GM12892 (cell line): ENCODE measurements at places on chromosomes 4 and X.
A peak's percentile ranks its signal among the peaks of the same experiment; 100 is the strongest.

DNA sequence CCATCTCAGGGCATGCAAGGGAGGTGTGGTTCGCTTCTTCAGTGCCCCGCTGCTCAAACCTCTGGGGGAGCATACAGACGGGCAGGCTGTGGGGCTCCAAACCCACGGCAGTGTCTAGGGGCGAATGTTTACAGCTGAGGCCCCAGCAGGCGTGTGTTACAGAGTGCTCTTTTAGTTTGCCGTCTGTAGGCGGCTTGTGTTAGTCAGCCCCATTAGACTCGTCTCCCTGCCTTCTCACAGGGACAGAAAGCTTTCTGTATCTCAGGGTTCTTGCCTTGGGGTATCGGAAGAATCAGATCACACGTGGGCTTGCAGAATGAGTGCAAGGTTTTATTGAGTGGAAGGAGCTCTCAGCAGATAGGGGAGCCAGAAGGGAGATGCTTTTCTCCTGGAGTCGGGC, 10.6 kb downstream of the RS1 start:
- DNase-seq: no peak

DNA sequence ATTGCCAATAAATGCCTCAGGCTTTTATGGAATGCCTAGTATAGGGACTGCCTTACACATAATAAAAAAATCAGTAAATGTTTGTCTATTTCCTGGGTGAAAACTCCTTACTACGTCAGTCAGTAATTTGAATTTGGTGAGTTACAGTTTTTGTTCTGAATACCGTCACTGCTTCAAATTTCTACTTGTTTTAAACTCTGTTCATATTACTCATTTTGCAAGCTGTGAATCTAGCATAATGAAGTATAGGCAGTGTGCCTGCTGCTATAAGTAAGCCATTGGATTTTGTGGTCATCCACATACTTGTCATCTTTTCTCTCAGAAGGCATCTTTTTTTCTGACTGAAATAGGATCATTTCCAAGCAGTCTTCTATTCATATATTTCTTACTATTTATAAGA, 43.1 kb downstream of the SYNPO2 start:
- DNase-seq: no peak

- DNase-seq: no peak
Observed at GRCh38 chr4:52366191-52366590, 292.9 kb downstream of the USP46 start.

- DNase-seq: no peak
Observed at GRCh38 chr4:24262084-24262483, 322.3 kb downstream of the DHX15 start.

GRCh38 chrX:68698942-68699341, 51.5 kb downstream of the STARD8 start:
- no peak for DNase-seq

DNA sequence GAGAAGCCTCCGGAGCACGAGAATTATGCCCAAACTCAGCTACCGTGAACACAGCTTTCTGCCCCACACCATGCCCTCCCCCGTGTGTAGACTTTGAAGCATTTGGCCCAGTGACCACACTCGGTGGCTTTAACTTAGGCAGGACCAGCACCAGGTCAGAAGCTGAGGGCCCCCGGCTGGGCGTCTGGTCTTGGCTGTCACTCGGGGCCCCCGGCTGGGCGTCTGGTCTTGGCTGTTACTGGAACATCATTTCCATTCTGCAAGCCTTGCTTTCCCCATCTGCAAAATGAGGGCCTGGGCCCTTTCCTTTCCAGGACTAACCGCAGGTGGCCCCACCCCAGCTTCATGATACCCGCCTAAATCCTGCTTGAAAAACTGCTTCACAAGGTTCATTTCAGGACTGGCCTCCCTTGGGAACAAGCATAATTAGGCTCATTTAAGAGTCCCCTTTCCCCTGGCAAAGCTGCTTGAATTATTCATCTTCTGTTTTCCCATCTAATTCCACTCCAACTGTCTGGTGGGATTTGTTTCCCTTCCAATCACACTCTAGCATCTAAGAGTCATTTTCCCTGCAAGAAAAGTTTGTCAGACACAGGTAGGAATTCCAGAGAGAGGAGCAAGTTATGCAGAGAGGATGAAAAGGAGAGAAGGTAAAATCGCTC, 82.5 kb downstream of the WFS1 start:
- no peak for DNase-seq

GRCh38 chrX:138128027-138128671, 562.2 kb downstream of the ZIC3 start:
- peak; percentile 1 for DNase-seq

- DNase-seq: no peak
Observed at GRCh38 chrX:45758319-45758718, 557.6 kb upstream of the DIPK2B start.

- DNase-seq: peak; percentile 41
Observed at GRCh38 chr4:182938205-182938645, 21.0 kb upstream of the DCTD start.

DNA sequence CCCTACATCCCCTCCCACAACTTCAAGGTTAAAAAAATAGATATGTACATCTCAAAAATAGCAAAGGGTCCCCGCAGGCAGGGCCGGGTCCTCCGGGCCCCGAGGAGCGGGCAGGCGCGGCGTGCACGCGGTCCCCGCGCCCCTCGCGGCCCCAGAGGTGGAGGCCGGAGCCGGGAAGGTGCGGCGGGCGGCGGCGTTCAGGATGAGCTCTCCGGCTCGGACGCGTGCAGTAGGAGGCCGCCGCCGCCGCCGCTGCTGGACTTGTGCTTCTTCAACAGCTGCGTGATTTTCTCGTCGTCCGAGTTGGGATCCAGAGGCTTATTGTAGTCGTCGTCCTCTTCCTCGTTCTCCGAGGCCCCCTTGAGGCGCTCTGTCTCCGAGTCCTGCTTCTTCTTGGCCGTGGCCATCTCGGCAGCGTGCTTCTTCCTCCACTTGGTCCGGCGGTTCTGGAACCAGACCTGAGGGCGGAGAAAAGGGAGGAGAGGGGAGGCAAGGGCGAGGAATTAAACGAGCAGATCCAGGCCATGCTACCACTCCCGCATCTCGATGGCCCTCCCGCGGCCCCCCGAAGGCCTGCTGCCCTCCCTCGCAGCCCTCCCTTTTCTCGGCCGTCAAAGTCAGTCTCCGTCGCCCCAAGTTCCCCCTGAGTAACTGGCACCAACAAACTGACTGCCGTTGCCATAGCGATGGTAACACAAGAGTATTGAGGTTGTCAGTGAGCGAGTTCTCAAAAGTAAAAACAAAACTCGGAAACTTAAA, 5.8 kb downstream of the NKX6-1 start:
- no peak for DNase-seq

DNA sequence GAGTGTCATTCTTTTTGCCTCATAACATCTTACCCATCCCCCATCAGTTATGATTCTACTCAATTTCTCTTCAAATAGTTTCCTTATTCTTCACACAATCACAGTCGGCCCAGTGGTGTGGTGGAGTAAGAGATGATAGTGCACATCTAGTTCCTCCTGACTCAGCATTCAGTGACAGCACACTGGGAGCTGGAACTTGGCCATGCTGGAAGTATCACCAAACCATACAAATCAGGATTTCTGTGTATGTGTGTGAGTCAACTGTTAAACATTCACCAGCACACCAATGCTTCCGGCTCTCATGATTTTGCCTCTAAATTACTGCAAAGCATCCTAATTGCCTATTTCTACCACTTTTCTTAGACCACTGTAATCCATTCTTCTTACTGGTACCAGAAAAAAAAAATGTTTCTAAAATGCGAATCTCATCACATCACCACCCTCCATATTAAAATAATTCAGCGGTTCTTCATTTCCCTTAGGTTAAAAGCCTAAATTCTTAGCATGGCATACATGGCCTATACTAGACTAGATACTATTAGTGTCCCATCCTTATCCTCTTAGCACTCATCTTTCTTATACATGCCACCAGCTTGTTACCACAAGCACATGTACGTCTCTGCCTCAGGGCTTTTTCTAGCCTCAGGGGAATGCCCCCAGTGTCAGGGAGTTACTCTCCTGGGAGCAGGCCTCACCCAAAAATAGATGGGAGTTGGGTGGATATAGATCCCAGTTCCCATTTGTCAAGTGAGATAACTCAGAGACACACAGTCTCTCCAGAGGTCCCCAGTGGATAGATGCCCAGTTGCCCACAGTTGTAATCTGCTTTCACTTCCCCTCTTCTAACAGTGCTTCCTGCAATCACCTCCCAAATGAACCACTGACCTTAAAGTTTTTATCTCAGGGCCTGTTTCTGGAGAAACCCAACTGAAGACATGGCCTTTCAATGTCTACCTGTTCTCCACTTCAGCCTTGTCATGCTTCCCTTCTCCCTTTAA, 49.2 kb upstream of the DDX53 start:
- DNase-seq: no peak

GRCh38 chrX:136626237-136626636, 21.7 kb upstream of the CD40LG start:
- no peak for DNase-seq

DNA sequence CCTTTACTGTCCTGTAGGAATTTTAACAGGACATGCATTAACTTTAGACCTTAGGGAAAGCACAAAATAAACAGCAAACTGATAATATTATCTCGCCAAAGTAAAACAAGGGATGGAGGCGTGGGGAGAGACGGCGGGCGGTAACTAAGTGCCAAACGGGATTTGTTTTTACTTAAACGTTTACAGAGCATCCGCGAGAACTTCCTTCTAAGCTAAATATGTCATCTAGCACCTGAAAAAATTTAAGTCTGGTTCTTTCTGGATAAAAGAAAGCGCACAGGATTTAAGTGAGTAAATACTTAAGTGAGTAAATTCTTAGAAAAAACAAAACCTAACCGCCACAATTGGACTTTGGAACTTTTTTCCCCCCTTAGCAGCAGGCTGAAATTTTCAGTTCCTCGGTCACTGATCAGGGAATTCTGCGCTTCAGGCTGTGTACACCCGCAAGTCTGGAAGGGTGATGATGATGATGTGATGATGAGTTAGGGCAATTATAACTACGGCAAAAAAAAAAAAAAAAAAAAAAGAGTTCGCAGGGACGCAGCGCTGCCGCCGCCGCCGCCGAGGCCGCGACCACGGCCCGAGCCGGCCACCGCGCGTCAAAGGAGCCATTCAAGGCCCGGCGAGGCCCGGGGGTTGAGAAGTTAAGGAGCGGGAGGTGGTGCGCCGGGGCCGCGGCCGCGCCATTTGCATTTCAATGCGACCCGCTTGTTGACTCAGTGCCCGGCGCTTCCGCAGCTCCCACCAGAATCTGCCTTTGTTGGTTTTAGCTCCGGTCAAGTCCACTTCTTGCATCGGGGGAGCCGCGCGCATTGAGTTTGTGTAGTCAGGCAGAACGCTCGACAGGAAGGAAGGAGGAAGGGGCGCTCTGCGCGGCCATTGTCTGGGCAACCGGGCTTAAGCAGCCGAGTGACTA, 108.8 kb downstream of the SPRY1 start:
- DNase-seq: peak; percentile 10

DNA sequence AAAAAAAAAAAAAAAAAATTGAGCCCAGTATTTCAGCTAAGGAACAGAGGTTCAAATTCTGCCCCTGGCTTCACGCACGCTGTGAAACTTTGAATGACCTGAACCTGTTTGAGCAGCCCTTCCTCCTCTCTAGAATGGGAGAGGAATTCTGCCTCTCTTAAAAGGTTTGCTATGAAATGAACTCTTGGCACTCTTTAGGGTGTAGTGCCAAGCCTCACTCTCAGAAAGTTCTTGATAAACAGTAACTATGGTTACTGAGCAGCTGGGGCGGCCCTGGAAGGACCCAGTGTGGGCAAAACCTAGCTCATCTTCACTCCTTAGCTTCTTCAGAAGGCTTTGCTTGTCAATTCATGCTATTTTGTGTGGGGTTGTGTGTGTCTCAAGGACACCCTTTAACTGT, 73.7 kb downstream of the GEMIN8 start:
- no peak for DNase-seq

DNA sequence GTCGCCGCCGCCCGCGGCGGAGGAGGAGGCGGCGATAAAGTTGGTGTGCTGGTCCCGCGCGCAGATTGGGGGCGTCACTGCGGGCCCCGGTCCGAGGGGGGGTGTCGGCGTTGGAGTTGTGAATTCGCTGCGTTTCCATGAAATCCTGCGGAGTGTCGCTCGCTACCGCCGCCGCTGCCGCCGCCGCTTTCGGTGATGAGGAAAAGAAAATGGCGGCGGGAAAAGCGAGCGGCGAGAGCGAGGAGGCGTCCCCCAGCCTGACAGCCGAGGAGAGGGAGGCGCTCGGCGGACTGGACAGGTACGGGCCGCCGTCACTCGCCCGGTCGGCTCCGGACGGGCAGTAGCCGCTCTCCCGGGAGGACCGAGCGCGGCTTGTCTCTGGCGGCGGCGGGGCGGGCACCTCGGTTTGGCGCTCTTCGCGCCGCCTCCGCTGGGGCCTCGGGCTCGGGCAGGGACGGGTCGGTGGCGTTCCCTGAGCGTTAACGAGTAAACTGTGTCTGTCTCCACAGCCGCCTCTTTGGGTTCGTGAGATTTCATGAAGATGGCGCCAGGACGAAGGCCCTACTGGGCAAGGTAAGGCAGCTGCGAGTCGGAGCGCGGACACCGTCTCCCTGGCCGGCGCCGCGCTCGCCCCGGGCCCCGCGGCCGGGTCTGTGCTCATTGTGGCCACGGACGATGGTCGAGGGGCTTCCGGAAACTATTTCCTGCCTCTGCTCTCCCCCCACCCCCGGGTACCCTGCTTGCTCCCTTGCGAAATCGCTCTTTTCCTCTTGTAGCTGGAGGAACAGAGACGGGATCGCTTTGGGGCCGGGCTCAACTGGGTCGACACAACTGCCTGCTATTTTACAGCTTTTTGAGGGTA, 658 bp downstream of the KDM6A start:
- DNase-seq: peak; percentile 31

DNA sequence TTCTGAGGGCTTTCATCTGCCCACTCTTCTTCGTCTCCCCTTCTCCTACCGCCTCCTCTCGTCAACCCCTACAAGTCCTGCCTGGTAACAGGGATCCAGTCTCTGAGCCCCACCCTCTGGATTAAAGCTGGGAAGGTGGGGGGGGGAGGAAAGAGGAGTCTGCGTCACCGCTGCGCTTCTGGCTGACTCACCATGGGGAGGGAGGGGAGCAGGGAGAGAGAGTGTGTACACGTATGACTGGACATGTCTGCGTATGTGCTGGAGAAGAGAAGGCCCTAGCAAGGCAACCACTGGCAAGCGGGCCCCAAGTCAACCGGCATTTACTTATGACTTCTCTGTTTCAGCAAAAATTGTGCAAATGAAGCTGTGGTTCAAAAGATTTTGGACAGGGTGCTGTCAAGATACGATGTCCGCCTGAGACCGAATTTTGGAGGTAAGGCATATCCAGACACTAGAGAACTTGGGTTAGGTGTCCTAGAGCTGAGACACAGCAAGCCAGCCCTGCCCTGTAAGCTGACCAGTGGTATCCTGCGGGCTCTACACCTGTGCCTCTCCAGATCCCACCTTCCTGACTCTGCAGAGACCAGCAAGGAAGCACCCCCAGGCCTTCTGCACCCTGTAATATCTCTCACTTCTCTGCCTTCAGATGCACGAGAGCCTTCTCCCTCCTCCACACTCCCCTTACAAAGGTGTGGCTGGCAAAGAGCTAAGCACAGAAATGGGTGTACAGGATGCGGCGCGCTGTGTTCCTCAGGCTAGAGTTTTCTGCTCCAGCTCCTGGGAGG, 2.5 kb downstream of the GABRQ start:
- no peak for DNase-seq

GRCh38 chrX:118464501-118464900, 31.1 kb upstream of the DOCK11 start:
- DNase-seq: no peak
